Retina (tissue), 1 donor: ENCODE measurements at places on chromosomes 13 and 19.

GRCh38 chr13:96968027-96968426 lies 26.2 kb downstream of the OXGR1 start:
- DNase-seq = no peak

- no peak for DNase-seq
Measured at GRCh38 chr13:96193728-96194310, 103.9 kb downstream of the HS6ST3 start.

DNA sequence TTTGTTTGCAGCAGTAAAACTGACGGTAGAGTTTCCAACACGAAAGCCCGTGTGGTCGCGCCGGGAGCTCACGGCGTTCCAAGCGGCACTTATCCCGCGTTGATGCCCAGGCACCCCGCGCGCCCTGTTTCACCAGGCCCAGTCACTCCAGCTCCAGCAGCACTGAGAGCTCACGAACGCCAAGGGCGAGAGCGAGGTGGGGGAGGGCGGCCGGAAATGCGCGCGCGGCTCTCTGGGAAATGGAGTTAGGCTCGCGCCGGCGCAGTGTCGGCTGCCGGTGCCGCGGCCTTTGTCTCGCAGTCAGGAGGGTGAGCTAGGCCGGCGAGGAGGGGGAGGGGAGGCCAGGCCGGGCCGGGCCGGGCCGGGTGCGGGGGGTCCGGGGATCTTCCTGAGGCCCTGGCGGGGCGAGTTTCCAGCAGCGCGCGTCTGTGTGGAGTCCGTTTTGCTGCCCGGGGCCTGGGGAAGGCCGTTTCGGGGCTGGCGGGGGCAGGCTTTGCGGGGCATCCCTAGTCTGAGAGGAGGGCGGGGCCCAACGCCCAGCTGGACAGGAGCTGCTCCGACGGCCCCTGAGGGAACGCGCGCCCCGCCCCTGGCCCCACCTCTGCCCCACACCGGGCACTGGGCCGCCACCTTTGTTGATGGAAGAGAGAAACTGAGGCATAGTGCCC lies at the start of gene ZNF135:
TSS of gene ZNF135 (plus strand) at position 280 of the 668 bp plus-strand sequence. CDS start 721 bp downstream, outside the sequence.
- DNase-seq = peak; percentile 94

GRCh38 chr19:4181053-4181508 lies 1.3 kb downstream of the SIRT6 start:
- no peak for DNase-seq

DNA sequence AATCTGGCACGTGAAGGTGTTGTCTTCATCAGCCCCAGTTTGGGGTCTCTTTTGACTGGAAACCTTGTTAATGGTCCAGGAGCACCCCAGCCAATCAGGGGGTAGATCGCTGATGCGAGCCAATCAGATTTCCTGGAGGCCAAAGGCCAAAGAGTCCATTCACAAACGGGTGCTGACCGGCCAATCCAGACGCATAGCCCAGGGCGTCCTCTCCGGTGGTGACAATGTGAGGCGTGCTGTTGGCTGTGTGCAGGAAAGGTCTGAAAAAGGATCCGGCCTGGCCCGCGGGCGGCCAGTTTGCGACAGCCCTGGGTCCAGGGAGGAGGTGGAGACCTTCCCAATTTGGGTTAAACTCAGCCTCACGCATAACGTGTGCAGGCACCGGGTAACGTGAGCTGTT lies 3.1 kb downstream of the MAST3 start:
- no peak for DNase-seq

- no peak for DNase-seq
Measured at GRCh38 chr19:10935371-10936059, 6.9 kb downstream of the TIMM29 start.

GRCh38 chr13:84588023-84588422 lies 705.7 kb upstream of the SLITRK1 start:
- no peak for DNase-seq

GRCh38 chr13:111423168-111423785 lies 102.8 kb downstream of the TEX29 start:
- no peak for DNase-seq

DNA sequence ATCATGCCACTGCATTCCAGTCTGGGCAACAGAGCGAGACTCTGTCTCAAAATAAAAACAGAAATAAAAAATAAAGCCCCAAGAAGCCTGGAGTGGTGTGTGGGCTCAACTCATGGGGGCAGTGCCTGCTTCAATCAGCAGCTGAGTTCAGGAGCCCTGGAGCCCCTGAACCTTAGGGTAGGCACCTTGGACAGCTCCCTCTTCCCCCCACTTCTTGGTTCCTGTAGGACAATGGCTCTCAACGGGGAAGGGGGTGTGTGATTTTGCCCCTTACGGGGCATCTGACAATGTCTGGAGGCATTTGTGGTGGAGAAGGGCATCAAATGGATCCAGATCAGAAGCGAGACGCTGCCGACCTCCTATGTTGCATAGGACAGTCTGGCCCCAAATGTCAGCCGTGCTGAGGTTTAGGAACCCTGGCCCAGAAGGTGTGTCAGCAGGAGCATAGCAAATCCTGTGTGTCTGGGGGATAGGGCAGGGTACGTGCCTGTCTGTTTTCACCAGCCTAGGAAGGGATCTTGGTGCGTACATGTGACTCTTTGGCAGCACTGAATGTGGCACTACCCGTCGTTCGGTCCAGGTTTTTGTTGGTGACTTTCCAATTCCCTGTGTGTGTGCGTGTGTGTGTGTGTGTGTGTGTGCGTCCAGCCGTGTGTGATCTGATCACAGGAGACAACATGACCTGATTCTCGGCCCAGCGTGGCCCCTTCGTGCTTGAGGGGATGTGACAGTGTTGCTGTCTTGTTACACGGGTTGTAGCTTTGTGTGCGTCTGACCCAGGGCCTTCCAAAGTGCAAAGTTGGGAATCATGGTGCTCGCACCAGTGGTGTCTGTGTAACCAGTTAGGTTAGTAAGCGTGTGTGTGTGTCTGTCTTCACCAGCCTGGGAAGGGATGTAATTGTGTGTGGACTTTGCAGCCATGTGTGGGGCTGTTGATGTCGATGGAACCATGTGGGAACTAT lies 7.5 kb downstream of the IGLON5 start:
- DNase-seq = peak; percentile 87

DNA sequence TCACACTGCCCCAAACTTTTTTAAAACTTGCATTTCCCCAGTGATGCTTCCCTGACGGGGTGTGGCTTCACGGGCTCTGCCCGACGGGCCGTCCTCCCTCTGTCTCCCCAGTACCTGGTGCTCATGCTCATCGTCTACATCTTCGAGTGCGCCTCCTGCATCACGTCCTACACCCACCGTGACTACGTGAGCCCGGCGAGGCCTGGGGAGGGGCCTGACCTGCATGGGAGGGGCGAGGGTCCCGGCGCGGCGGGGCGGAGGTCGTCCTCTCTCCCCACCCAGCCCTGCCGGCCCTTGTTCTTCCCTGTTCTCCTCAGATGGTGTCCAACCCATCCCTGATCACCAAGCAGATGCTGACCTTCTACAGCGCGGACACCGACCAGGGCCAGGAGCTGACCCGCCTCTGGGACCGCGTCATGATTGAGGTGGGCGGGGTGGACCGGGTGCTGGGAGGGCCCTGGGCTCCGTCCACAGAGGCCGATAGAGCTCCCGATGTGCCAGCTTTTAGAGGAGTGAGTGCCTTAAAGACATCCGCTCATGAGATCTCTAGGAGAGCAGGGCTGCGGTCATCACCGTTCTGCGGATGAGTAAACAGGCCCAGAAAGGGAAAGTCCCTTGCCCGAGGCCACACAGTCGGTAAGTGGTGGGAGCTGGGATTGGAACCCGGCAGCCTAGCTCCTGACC lies 6.9 kb downstream of the UPK1A start:
- DNase-seq = no peak

DNA sequence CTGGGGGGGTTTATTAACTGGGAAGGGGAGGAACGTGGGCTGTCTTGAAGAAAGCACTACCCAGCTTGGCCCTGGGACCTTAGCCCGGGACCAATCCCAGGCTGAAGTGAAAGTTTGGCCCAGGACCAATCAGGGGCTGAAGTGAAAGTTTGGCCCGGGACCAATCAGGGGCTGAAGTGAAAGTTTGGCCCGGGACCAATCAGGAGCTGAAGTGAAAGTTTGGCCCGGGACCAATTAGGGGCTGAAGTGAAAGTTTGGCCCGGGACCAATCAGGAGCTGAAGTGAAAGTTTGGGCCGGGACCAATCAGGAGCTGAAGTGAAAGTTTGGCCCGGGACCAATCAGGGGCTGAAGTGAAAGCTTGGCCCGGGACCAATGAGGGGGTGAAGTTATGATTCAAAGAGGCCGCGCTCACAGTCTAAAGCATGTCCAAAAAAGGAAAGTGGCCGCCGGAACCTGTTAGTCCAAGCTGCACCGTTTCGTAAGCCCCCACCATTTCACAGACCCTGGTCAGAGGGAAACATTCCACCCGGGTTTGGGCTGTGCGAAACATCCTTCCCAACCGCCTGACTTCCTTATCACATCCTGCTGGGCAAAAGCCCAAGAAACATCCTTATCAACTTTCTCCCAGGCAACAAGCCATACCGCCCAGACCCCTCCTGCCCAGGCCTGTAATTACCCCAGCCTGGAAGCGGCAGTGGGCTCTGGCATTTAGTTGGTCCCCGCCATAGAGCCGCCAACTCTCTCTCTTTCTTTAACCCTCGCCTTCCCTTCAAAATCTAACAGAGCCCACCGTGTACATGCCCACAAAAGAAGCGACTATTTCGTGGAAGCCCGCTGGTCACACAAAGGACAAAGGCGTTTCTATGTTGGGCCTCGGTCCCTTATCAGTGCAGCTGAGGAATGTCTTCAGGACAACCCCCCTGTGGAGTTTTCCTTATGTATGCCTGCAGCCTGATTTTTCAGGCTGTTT lies 1.1 kb downstream of the ZNF850 start:
- peak; percentile 60 for DNase-seq

DNA sequence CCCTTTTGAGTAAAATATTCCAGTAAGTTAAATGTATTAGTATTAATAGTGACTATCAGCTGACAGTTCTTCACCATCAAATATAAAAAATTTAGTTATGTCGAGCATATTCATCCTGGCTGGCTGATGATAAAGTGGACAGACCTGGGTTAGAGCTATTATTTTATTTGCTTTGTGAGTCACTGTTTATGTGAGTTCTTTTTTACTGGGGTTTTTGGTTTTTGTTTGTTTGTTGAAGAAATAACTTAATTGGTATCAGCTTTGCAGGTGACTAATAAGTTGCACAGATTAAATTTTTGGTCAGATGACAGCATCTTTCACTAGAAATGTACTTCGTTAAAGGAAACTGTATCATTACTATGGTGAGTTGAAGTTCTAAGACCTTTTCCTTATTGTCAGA lies 224.7 kb downstream of the GGACT start:
- DNase-seq = no peak

- no peak for DNase-seq
Measured at GRCh38 chr13:98772794-98773452, 20.5 kb upstream of the SLC15A1 start.

- DNase-seq = no peak
Measured at GRCh38 chr13:114106991-114107685, 25.3 kb downstream of the RASA3 start.

GRCh38 chr13:111620586-111620985 lies 300.1 kb downstream of the TEX29 start:
- no peak for DNase-seq

DNA sequence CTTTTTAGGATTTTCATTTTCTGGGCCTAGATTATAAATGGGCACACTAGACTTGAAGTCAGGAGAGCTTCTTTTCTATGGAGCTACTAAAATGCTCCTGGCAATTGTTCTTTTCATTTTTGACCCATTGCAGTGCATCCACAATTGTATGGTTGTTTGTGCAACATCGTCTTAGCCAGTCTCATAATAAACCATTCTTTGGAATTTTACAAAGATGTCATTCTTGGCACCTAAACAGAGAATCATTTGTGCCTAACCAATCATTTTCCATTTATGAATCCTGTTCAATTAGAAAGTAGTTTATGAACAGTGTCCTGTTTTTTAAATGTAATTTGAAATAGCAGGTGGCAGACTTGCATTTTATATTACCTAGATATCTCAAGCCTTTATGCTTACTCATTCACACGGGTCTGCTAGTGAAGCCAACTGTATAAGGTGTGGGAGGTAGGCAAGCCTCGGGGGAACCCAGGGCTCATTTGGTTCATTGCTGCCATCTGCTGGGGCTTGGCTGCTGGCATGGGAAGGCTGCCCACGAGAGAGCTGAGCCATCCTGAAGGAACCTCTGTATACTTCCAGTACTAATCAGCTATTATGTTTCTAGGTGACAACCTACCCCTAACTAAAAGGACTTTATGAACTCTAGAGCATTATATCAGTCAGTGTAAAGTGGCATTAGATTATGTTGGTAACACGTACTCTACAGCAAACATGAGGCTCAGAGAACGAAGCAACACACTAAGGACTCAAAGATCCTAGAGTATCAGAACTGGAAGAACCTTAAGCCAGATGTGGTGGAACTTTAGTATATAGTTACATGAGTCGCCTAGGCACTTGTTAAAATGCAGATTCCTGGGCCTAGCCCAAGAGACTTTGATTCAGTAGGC lies 60.0 kb downstream of the TPT1 start:
- peak; percentile 52 for DNase-seq

GRCh38 chr19:11971041-11971440 lies 6.2 kb downstream of the ZNF763 start:
- DNase-seq = no peak

DNA sequence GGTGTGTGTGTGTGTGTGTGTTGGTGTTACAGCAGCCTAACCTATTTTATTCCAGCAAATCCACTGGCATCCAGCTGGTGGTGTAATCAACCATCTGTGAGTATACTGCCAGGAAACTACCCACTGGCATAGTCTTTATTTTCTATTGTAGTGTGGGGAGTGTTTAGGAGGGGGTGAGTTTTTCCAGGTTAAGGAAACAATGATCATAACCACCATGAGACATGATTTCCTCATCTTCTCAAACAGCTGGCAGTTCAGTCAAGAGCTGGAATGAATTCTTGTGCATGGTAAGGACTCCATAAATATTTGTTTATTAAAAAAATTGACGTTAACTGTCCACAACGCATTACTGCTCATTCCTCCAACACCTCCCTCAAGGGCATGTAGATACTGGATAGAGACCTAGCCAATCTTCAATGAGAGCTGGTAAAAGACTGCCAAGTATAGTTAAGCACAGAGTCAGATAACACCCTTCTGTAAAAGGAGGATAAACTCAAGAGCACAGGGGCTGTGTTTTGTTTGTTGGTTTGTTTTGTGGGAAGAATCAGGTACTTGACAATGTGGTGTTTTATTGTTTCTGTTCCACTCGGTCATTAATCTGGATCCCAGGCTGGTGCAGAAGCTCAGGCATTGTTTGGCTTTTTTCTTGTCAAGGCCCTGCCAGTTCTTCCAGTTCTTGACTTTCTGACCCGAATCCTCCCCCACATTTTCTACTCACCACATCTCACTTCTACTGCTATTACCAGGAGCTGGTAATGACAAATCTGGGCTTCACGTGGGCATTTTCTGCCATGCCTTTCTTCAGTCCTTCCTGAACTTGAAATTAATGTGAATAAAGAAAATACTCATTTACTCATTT lies 31.6 kb upstream of the SLC46A3 start:
- no peak for DNase-seq

- DNase-seq = no peak
Measured at GRCh38 chr19:38492181-38492813, 58.8 kb downstream of the RYR1 start.

GRCh38 chr13:76024151-76024550 lies 388.0 kb downstream of the LMO7 start:
- no peak for DNase-seq
